ENCODE measurements at places on chromosomes 11 and 22.

GRCh38 chr22:36439481-36440271 is 41.8 kb downstream of the TXN2 start:
- peak; percentile 35 for DNase-seq

- no peak for DNase-seq
These were observed 39.1 kb downstream of the XRRA1 start for GRCh38 chr11:74909812-74910211.

DNA sequence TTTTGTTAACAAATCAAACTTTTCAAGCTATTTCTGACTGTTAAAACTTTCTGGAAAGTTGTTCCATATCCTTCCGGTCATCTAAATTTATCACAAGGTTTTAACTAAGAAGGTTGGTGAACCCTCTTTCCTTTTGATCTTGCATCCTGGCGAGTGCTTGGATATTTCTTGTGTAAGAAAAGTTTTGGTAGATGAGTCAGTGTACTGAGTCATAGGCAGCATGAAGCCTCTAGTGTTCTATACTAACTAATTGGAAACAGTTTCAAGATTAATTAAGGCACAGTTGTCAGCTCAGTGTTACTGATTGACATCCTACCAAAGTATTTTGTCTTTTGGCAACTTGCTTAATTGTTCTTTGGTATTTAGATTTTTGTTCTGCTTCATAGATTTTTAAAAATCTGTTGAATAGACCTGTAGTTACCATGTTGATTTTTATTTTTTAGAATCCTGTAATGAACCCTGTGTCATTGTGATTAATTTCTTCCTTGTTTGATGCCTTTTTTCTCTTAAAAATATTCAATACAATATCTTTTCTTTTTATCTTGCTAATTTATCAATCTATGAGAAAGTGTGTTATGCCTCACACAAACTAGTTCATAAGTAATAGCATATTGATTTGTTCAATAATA is 38.0 kb downstream of the METTL15 start:
- DNase-seq: no peak

DNA sequence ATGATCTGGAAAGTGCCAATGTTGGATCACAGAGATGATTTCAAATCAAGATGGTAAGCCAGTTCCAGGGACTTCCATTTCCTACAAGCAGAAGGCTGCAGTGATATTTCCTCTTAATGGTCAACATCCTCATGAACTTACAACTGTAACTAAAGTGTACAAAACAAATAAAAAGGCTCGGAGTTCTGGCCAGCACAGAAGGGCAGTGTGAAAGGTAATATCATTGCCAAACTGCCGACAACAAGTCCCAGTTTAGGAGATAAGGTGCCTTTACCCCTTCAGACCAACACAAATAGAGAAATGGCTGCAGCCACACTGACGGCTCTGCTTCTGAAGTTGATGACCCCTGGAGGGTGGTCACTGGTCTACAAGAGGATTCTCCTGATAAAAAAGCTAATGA is 91.1 kb downstream of the ETS1 start:
- no peak for DNase-seq

DNA sequence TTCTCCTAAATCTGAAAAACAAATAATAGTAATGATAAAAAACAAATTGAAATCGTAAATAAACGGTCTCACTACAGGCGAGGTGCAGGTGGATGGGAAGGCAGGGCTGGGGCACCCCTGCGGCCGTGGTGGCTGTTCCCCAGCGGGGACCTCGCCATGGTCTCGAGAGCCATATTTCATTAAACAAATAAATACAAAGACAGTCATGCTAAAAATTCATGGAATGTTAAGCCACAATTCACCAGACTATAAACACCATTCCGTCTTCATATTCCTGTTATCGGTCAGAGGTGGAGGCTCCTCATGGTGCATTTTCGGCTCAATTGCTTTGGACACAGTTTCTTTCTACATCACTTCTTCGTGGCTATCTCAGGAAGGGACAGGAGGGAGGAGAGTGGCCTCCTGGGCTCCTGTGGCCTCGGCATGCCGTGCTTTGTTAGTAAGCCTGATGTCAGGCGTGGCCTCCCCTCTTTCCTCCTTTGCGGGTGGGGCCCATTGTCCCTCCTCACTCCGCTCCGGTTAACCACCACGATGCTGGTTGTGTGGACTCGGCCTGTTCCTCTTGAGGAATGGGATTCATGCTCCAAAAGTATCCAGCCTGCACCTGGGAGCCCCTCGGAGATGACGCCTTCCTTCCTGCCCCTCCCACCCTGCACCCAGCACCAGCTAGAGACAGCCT is 16.1 kb upstream of the BRSK2 start:
- no peak for DNase-seq

GRCh38 chr11:40203606-40204005 is 1255.8 kb downstream of the LRRC4C start:
- no peak for DNase-seq

GRCh38 chr11:31943056-31943780 is 132.1 kb upstream of the PAX6 start:
- DNase-seq: no peak

- DNase-seq: no peak
These were observed 44.8 kb upstream of the OR9Q1 start for GRCh38 chr11:57978686-57979531.

- no peak for DNase-seq
These were observed 23.6 kb downstream of the LRRC74B start for GRCh38 chr22:21069375-21069774.

- peak; percentile 90 for DNase-seq
These were observed 6.7 kb downstream of the CENPM start for GRCh38 chr22:41939981-41940831.

- peak; percentile 16 for DNase-seq
These were observed 3.6 kb downstream of the NEAT1 start for GRCh38 chr11:65425971-65426838.

GRCh38 chr11:16262645-16262955 is 93.7 kb downstream of the SOX6 start:
- DNase-seq: no peak

GRCh38 chr11:17613428-17613962 is 66.4 kb downstream of the OTOG start:
- DNase-seq: no peak

DNA sequence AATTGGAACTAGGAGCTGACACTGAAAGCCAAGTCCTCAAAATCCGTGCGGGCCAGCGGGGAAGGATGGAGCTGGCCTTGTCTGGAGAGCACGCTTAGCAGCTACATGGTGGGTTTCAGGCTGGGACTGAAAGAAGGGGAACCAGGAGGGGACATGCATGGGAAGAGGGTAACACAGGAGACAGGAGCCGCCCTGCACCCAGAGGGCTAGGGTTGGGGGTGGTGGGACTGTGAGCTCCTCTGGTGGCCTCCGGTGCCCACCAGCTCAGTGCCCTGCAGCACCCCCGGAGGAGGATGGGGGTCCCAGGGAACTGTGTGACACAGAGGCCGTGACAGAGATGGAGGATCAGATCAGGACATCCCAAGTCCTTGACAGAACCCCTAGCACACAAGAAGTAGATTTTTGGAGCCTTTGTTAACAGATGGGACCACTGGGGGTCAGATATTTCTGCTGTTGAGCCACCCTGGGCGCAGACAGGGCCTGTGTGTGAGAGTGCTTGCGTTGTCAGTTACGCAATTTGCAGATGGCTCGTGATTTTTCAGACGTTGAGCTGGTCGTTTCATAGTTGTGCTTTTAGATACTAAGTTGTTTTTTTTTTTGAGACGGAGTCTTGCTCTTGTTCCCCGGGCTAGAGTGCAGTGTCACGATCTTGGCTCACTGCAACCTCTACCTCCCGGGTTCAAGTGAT is 21.3 kb upstream of the GRAMD4 start:
- no peak for DNase-seq

GRCh38 chr11:115396533-115396932 is 107.7 kb downstream of the CADM1 start:
- DNase-seq: no peak
